ENCODE measurements at places on chromosomes 3 and 15.

DNA sequence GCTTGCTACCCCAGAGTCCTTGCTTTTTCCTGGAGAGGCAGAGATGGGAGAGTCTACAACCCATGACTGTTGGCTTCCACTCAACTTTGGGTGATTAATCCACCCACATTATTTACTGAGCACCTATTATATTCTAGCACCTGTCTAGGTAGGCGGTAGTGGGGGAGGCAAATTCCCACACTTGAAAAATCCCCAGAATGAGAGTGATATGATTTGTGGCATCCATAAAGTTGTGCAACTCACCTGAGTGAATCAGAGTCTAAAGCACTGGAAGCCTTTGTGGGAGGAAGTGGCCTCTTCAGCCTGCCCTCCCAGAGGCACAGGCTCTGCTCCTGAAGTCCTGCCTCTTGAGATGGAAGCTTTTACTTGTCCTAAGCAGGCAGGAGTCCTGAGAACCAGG, 40.4 kb upstream of the CTNNB1 start:
- DNase-seq: peak; percentile 51

- no peak for DNase-seq
These were observed 239.7 kb downstream of the SUCLG2 start for GRCh38 chr3:67414740-67415139.

- peak; percentile 46 for DNase-seq
These were observed 995 bp downstream of the CHST14 start for GRCh38 chr15:40471808-40472150.

- no peak for DNase-seq
These were observed 487.1 kb upstream of the NR2F2 start for GRCh38 chr15:95843241-95843910.

DNA sequence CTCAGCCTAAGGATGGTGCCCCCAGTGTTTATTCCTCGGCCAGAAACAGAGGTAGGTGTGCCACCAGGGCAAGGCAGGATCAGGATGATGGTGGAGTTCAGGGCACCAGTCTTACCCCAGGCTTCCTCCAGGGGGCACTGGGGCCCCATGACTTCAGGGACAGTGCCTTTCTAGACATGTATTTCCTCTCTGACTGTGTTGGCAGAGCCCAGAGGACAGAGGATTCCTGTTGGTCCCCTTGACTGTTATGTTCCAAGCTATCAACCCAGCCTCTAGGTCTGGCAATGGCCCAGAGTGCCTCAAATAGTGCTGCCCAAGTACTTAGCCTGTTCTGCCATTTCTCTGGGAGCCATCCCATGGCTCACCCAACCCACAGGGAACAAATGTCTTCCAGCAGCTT, 2.8 kb downstream of the HEMK1 start:
- peak; percentile 56 for DNase-seq

GRCh38 chr15:38545179-38545578, 19.4 kb downstream of the RASGRP1 start:
- DNase-seq: no peak

GRCh38 chr15:66739287-66739686, 37.3 kb downstream of the SMAD6 start:
- no peak for DNase-seq

DNA sequence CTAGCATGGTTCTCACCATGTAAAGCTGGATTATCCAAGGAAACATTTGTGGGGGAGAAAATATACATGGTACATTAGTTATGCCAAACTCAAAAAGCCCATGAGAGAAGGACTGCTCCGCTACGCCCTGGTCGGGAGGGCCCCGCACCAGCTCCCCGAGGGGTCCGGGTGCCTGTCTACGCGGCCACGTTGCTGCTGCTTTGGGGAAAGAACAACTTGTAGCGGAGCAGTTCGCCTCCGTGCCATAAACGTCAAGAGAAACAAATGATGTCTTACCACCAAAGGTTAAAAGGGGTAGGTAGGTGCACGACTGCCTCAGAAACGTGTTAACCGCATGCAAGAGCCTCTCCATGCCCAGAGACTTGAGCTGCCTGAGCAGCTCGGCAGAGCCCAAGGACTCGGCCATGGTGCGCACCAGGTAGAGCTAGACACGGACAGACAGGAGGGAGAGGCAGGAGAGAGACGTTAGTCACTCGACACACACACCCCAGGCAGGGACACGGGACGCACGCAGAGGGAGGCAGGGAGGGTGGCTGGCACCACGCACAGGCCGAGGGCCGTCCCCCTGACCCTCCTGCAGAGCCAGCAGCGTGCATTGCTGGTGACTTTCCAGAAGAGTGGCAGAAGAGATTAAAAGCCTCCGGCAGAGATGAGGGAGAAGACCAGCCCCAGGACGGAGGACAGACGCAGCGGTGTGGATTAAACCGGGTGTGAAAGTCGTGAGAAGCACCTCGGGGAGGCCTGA, 63.4 kb downstream of the CYFIP1 start:
- no peak for DNase-seq

- DNase-seq: no peak
These were observed 235.8 kb downstream of the SUCLG2 start for GRCh38 chr3:67418426-67419217.

DNA sequence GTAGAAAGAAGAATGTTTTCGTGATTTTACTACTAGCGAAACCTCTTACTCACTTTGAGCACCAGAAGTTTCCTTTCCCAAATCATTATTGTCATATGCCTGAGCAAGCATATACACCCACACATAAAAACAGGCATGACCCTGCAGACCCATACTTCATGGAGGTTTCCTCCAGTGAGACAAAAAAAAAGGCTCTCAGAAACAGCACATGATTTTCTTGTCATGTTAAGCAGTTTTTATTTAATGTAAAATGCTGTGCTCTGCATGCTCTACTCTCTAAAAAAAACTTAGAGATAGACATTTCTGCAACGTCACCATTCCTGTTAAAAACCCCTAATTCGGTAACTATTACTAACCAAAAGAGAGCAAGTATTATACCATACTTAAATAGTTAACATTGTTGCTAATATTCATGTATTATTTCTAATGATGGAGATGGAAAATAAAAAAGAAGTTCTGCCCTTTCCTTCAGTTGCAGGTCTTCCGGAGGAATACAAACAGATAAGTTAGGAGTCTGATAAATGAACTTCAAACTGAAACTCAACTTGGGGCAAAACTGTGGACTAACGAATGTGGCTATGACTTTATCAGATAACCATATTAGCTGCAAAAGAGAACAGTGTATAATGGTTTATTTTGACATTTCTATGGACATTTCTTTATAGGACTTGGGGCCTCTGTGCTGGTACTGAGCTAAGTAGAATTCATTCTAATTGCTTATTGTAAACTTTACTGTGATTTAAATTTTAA, 15.9 kb downstream of the CD200R1 start:
- no peak for DNase-seq

DNA sequence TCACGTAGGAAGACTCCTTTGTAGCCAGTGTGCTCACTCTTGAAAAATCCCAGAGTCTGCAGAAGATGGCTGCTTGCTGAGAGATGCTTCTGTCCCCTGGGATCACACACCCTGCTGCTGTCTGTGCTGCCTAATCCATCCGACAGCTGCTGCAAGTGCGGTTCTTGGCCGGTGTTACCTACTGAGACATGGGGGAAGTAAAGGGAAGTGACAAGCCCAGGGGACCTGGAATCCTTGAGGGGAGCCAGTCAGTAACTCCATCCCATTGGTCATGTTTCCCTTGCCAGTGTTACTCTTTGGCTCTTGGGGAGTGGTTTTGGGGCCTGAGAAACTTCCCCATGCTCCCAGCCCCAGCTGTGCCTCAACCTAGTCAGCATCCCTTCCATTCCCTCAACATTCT, 8.3 kb upstream of the CPNE9 start:
- DNase-seq: no peak

- no peak for DNase-seq
These were observed 19.2 kb downstream of the RBP2 start for GRCh38 chr3:139457066-139457465.

DNA sequence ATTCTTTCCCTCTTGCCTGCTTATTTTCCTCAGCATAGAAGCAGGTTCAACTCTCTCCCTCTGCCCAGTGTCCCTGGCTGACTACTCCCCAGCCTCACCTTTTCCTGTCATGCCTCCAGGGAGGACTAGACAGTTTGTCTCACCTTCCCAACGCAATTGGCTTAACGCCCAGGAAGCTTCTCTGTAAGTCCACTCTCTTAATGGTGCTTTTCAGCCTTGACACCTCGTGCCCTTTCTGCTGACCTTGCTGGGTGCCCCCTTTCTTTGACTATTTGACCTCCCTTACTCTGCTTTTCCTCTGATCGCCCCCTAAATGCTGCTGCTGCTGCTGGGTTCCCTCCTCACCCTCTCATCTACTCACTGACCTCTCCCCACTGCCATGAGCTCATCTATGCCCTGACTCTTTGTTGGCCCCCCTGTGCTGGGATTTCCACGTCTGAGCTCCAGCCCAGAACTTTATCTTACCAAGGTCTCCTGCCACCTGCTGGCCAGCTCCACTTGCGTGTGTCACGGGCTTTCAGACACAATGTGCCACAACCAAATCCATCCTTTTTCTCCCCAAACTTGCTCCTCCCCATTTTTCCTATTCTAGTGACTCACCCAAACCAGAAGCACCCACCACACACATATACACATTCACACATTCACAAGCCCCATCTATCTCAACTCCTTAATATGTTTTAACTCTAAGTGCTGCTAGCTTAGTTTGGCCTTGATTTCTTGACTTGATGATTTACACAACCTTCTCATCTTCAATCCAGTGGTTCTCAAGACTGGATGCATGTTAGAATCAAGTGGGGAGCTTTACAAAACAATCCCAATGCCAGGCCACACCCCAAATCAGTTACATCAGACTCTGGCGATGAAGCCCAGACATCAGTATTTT, 16.6 kb downstream of the EPB42 start:
- peak; percentile 60 for DNase-seq

- peak; percentile 8 for DNase-seq
These were observed 711.0 kb downstream of the MECOM start for GRCh38 chr3:168952551-168952950.

DNA sequence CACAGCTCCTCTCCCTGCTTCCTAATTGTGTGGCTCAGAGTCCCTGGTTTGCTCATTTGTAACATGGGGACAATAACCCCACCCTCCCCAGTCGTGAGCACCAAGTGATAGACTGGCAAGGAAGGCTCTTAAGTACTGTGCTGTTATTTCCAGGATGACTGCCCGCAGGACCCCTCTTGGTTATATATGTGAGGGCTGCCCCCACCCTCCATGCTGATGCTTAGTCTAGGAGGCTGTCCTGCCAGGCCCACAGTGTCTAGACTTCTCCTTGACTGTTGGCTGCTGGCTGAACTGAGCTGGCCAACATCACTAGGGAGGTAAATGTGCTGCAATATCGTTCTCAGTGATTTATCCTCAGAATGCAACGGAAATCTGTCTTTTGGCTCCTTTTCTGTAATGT, 45.1 kb downstream of the RAB11A start:
- no peak for DNase-seq

DNA sequence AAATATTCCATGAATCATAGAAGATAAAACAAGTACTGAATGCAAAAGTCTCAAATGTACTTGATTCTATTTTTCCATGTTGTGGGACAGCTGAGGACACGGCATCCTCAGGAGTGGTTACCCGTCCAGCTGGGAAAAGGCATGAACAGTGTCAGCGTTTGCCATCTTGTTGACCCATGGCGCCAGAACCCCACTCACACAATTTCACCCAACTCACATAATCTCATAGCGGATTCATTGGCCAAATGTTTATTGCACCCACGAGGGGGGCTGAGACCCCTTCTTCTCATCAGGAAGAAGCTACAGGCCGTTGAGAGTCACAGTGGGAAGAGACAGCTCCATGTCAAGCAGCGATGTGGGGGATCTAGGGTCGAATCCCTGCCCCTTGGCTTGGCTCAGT, 72.9 kb downstream of the OCA2 start:
- DNase-seq: no peak

DNA sequence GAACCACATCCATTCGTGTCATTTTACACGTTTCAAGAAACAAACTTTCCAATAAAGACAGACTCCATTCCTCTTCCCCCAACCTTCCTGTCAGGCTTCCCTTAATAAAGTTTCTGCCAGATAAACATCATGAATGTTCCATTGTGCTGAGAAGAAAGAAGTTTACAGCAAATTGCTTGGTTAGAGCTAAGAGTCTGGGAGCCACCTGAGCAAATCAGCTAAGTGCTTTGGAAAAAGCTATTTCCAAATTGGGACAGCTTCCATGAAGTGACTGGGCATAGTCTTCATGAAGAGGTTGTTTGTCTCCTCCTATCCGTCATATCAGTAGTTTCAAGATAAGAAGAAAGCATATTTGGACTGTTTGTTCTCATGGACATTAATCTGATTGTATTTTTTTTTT, 77.0 kb downstream of the MAGI1 start:
- DNase-seq: no peak

Measured in DMS53 (cell line).